A549 treated with RU486 at 1 μM for 4 hours (cell line): ENCODE measurements at places on chromosomes 12 and 14. TPM values are rescaled to one million over a fixed set of nuclear protein-coding genes. Genes with fewer than 3 reads are reported as not detected.

TNS2 gene
- total RNA-seq, result 10.0 to 20.4 TPM (median 17.8 TPM) in 5 replicates

MYH7 gene
- total RNA-seq, result not detected in 5 replicates

MYBPC1 gene
- total RNA-seq, result not detected in 5 replicates

PAX9 gene
- 1.4 to 2.9 TPM (median 2.5 TPM) in 5 replicates for total RNA-seq

ANG gene
- 8.3 to 12.0 TPM (median 11.4 TPM) in 5 replicates for total RNA-seq

RIMBP2 gene
- 0.06 TPM in 1 of 5 replicates, not detected in the others for total RNA-seq

KCNA1 gene
- not detected in 5 replicates for total RNA-seq

TMEM119 gene
- 0.05 to 0.07 TPM (median 0.05 TPM) in 3 of 5 replicates, not detected in the others for total RNA-seq

LAG3 gene
- total RNA-seq, result 0.69 to 1.6 TPM (median 1.3 TPM) in 5 replicates

SPATA7 gene
- total RNA-seq, result 2.5 to 4.9 TPM (median 4.0 TPM) in 5 replicates

TSPAN11 gene
- total RNA-seq, result 0.03 to 0.14 TPM (median 0.04 TPM) in 4 of 5 replicates, not detected in the other

SLCO1B1 gene
- 0.22 to 0.70 TPM (median 0.42 TPM) in 5 replicates for total RNA-seq

CATSPERB gene
- total RNA-seq, result not detected in 5 replicates

SLC38A1 gene
- 41.1 to 86.5 TPM (median 79.9 TPM) in 5 replicates for total RNA-seq

INTS13 gene
- 22.3 to 34.2 TPM (median 25.2 TPM) in 5 replicates for total RNA-seq

DACT1 gene
- 0.39 to 0.77 TPM (median 0.51 TPM) in 5 replicates for total RNA-seq

SLC38A4 gene
- total RNA-seq, result not detected in 5 replicates

MUCL1 gene
- total RNA-seq, result not detected in 5 replicates

ABCC9 gene
- 0.02 TPM in 1 of 5 replicates, not detected in the others for total RNA-seq

ACSM4 gene
- not detected in 5 replicates for total RNA-seq

COCH gene
- 21.2 to 27.3 TPM (median 26.0 TPM) in 5 replicates for total RNA-seq

SIX6 gene
- not detected in 5 replicates for total RNA-seq

TCL1B gene
- not detected in 5 replicates for total RNA-seq

NRDE2 gene
- total RNA-seq, result 8.5 to 11.2 TPM (median 9.2 TPM) in 5 replicates

CPNE6 gene
- total RNA-seq, result not detected in 5 replicates

SNRPF gene
- 117 to 180 TPM (median 128 TPM) in 5 replicates for total RNA-seq

OLR1 gene
- total RNA-seq, result 1.0 to 2.1 TPM (median 1.2 TPM) in 5 replicates

ZDHHC22 gene
- total RNA-seq, result 0.11 to 0.26 TPM (median 0.20 TPM) in 5 replicates

RDH12 gene
- total RNA-seq, result not detected in 5 replicates

TAS2R30 gene
- not detected in 5 replicates for total RNA-seq

FAM90A1 gene
- total RNA-seq, result 0.07 to 0.08 TPM (median 0.08 TPM) in 3 of 5 replicates, not detected in the others
